Stimulated activated CD4-positive, alpha-beta T cell treated with anti-CD3 and anti-CD28 coated beads, Interleukin-2, amount 100 ng/mL, for 24 hours (primary cell): ENCODE measurements at places on chromosomes 4 and X.

DNA sequence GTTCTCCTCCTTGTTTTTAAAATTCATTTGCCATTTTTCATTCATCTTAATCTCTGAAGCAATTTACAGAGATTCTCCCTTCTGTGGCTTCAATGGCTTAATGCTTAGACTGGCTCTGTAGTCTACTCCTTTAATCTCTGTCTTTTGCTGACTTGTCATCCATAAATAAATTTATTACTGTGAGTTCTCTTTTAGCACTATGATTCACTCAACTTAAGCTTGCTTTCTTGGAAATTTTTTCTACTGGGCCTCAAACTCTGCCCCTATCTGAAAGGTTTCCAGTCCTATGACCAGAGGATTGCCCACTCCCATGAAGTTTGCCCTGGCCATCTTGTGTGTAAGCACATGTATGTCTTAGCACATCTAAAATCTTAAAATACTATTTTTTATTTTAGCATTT lies 251.1 kb downstream of the DCLK2 start:
- no peak for DNase-seq

DNA sequence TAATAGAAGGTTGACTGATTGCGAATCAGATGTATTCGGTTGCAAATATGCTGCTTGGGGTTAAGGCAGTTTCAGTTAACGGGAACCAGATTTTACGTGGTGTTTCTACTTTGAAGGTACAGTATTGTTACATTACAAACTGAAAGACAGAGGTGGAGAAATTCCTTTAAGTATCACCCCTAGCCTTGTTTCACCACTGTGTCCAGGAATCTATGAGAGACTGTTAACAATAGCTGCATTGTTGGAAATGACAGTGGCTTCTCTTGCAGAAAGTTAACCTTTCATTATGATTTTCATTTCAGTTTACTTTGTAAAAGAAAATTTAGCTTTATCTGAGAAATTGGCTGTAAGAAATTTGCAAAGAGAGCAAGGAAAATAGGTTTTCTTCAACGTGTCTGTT lies 2.6 kb downstream of the CDKL5 start:
- DNase-seq: no peak

- no peak for DNase-seq
These were observed 487.7 kb upstream of the INTU start for GRCh38 chr4:127145006-127145540.

- DNase-seq: no peak
These were observed 156.5 kb downstream of the WDFY3 start for GRCh38 chr4:84809946-84810345.

DNA sequence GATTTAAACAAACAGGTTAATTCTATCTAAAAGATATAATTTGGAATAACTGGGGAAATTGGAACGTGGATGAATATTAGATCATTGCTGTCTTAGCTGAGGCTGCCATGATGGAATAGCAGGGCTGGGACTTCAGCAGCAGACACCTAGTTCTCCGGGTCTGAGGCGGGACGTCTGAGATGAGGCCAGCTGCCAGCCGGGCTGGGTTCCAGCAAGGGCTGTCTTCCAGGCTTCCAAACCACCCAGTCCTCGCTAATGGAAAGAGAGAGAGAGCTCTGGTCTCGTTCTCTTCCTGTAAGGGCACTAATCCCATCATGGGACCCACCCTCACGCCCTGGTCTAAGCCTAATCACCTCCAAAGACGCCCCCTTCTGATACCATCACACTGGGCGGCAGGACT lies 85.7 kb downstream of the ADRA2C start:
- no peak for DNase-seq

- no peak for DNase-seq
These were observed 581 bp downstream of the DNAJB14 start for GRCh38 chr4:99945718-99946355.

DNA sequence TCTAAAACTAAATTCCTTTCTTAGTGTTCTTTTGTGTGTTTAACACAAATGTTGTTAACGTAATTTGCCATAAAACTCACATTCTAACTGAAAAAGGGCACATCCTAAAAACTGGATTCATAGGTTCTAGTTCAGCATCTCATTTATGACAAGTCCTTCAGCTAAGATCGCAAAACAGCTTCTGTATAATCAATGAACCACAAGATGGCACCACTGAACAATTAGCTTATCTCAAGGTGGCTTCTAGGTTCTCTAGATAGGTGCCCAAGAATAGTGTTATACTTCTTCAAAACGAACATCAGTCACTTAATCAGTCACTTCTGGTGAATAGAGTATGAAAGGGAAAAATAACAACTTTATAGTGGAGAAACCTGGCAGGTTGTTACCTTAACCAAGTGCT lies 54.3 kb downstream of the NRK start:
- DNase-seq: no peak

DNA sequence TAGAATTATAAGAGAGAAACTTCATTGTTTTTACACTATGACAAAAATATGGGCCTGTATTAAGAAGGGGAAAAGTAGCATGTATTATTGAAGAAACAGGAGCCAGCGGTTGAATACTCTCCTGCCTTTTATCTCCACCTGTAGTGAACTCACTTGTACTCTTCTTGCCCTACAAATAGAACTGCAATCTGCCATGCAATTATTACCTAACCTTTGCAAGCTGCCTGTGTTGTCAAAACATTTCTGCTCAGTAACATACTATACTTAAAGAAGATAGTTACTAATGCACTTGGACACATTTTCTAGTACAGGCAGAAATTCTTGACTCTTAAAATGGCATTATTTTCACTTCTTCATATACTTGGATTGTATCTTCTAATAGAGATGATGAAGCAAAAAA lies 818.4 kb upstream of the GRID2 start:
- DNase-seq: no peak

DNA sequence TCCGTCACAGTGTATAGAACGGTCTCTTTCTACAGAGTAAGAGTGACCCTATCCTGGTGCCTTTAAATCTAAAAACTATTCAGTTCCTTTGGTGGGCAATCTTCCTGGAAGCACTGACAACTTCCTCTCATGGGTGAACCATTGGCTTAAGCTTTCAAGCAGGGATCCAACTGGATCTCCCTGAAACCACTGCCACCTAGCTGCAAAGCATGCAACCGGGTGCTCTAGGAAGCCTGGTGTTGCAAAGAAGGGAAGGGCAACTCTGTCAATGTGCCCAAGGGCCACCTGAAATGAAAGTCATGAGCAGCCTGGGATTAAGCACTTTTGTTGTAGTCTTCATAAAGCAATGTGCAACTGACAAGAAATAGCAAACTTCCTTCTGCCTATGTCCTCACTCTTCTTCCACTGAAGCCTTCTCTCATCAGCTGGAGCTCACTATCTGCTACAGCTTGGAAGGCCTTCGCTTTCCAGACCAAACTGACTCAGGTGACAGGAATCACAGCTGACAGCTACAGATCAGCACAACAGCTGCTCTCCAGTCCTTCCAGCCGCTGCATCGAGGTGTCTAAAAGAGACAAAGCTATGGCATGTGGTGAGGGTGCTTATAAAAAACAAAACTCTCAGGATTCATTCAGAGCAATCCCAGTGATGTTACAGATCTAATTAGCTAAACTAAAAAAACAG lies 46.1 kb downstream of the SETD7 start:
- DNase-seq: no peak

DNA sequence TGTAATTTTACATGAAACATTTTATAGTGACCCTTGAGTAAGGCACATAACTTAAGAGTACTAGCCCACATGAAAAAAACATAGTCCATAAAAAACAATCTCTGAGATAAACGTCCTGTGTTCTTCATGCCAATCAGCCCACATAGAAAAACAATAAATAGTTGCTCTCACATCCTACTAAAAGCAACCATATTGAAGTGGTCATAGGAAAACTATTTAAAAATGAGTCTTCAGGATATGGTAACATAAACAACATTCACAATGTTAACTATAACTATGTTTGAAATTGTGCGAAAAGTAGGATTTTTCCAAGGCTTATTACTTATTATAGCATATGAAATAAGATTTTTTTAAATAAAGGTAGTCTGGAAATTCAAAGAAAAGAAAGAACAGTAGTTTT lies 77.1 kb upstream of the EPHA5 start:
- DNase-seq: no peak

DNA sequence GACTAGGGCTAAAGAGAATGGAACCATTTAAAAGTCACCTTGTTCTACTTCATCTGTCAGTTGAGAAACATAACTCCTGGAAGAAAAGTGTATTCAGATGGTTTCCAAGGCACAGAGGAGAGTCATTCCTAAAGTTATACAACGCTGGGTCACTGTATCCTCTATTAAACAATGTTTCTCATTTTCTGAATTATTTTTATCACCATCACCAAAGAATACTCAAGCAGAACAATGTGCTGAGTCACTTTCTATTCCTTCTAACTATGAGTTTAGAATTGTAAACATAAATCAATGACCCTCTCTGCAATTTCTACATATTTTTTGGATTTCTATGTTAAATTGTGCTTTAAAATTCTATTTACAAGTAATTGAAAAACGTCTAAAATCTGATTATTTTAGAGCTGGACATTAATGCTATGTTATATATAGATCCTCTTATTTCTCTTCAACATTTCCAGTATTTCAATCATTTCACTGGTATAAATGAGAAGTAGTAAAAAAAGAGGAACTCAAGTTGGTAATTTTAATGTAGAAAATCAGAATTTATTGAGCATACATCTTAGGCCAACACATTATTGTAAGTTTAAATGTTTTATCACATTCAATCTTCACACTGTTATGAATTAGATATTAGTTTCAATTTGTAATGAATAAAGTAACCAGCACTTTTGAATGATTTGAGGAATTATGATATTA lies 7.5 kb downstream of the DTHD1 start:
- DNase-seq: no peak

- no peak for DNase-seq
These were observed 11.7 kb downstream of the MAGED2 start for GRCh38 chrX:54819201-54819600.

GRCh38 chr4:120927801-120928409 lies 5.4 kb upstream of the PRDM5 start:
- DNase-seq: no peak

DNA sequence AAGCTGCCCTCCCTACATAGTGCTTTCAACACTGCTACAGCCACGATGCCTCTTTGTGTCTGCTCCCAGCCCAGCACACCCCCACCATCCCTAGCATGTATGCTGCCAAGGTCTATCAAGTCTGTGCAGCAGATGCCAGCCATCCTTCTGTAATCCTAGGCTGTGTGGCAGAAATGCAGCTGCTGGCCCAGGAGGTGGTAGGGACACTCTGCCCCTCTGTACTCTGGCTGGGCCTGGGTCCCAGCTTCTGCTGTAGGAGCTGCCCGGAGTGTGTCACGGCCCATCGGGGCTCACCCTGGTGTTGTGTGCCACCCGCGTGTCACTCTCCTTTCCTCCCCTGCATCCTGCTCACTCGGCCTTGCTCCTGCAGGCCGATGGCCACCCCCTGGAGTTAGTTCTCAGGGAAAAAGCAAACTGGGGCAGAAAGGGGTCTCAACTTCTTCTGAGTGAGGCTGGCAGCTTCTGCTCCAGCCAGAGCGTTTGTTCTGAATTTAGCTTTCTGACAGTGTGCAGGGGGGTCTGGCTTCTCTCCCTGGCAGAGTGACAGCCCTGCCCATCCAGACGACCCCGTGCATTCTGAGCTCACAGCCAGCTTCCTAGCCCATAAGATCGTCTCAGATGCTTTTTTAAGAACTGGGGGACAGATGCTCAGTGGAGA lies 22.7 kb downstream of the PSAPL1 start:
- no peak for DNase-seq

DNA sequence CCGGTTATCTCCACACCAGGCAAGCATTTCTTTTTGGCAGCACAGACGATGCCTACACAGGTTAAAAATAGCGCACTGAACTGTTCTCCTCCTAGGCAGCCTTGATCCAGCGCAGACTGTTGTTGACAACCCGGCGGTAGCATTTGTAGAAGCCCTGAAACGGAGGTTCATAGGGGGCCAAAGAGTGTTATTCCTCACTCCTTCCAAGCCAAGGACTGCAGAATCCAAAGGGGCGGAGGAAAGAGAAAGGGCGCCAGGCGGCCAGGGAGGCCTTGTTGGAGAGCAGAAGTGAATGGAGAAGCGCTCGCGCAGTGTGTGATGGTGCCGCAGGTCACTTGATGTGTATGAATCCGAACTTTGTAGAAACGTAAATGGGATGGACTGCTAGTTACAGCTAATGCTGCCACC lies 82.7 kb downstream of the TENM3 start:
- DNase-seq: no peak
